A172 (cell line): ENCODE measurements at places on chromosomes 4 and X. TPM values are rescaled to one million over a fixed set of nuclear protein-coding genes. Genes with fewer than 3 reads are reported as not detected.
A peak's percentile ranks its signal among the peaks of the same experiment; 100 is the strongest.

DNA sequence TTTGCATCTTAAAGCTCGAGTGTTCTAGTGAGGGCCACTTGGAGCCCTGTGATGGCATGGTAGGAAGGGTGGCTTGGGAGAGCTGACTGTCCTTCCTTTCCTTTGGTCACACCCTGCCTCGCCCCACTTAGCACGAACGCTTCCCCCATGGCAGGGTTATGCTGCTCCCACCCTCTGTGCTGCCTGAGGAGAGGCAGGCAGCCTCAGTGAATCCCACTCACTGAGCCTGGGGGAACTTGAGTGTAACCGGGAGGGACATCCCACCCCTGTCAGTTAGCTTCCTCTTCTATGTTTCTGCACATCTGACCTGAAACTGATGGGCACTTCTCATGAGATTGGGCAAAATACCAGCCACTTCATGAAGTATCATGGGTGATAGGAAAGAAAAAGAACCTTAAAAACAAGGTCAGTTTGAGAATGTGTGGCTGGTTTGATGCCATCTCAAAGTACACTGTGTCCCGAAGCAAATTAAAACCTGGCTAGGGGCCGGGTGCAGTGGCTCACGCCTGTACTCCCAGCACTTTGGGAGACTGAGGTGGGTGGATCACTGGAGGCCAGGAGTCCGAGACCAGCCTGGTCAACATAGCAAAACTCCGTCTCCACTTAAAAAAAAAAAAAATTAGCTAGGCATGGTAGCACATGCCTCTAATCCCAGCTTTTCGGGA, 10.1 kb downstream of the TKTL1 start:
- DNase-seq, result no peak

GRCh38 chrX:148271263-148271662, 229.2 kb upstream of the AFF2 start:
- peak; percentile 30 for DNase-seq

- no peak for DNase-seq
Observed at GRCh38 chr4:140252141-140252741, 98.3 kb upstream of the MAML3 start.

DNA sequence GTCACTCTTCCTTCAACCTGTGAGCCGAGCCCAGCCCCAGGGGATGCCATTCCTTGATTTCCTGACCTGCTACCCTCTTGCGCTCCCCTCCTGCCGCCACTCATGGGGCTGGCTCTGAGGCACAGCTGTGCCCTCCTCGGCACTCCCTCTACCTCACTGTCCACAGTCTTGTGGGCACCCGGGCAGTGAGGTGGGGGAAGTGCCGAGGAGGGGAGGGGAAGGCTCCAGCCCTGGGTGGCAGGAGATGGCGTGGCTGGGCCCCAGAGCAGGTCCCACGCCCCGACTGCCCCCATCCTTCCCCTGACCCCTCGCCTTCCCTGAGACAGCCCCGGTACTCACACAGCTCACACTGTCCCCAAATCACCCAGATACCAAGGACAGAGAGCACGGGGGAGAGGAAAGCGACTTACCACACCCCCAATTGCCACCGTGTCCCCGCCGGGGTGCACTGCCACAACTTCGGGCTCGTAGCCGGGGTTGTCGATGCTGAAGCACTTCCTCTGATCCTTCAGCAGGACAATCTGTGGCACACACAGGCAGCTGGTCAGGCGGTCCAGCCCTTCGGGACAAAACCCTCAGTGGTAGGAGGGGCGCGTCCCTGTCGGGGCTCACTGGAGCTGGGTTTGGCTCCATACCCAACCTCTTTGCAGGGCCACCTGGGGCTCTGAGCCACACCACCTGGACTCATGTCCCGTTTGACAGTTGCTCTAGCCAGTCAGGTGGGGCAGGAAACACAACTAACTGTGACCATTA, 37.9 kb downstream of the WDR1 start:
- DNase-seq, result no peak

- no peak for DNase-seq
Observed at GRCh38 chr4:69707807-69708206, 52.6 kb downstream of the SULT1B1 start.

DNA sequence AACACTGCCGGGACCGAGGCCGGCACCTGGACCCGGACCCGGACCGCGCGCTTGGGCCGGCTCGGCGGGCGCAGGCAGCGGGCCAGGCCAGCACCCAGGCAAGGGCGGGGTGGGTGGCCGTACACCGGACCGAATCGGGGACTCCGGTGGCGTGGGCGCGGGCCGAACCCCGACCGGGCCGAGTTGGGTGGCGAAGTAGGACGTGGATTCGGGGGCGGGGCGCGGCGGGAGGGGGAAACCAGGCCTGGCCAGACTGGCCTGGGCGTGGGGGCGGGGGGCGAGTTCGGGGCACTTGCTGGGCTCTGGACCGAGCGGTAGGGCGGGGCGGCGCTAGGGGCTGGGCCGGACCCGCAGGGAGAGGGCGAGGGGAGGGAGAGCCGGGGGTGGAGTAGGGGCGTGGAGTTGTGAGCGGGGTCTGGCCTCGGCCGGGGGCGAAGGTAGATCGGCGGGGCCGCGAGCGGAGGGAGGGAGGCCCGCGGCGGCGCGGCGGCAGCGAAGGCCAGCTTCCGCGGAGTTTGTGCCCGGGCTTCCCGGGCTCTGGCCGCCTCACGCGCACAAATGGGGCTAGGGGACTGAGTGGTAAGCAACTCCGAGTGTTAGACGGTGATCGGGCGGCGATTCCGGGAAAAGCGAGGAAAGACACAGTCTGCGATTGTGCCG, 1.8 kb upstream of the BCORL1 start:
- DNase-seq, result no peak

DNA sequence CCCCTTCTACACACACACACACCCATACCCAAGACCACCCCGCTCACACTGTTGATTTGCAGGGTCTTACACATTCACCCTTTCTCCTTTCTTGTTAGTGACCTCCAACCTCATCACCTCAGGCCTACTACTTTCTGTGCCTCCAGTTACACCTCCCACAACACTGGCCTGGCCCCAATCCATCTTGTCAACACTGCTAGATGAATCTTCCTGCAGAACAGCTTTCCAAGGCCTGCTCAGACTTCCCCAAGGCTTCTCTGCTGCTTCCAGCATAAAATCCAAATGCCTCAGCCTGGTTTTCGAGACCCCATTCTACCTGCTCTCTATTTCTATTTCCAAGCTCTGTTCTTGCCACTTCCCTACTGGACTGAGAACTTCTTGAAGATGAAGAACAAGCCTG, 79.9 kb downstream of the NHSL2 start:
- no peak for DNase-seq

- no peak for DNase-seq
Observed at GRCh38 chrX:28549838-28550237, 37.4 kb upstream of the IL1RAPL1 start.

DNA sequence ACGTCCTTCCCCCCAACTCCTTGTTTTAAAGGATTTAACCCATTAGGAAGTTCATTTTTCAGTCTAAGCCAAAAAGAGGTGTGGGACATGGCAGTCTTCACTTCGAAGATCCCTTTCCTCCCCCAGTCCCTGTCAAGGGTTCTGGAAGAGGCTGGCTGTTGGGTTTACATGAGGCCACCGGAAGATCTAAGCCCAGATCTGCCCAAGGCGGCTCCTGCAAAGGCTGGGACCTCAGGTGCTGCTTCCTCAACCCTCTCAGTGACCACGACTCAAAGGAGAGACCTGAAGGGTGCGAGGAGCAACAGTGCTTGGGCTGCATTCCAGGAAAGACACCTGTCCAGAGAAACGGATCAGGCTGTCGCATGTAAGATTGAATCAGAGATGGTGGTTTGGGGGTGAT, 23.5 kb upstream of the ETNPPL start:
- DNase-seq, result no peak

GRCh38 chrX:147376601-147377422, 534.9 kb upstream of the FMR1 start:
- no peak for DNase-seq

GRCh38 chr4:742096-742741, 36.6 kb downstream of the PCGF3 start:
- no peak for DNase-seq

DNA sequence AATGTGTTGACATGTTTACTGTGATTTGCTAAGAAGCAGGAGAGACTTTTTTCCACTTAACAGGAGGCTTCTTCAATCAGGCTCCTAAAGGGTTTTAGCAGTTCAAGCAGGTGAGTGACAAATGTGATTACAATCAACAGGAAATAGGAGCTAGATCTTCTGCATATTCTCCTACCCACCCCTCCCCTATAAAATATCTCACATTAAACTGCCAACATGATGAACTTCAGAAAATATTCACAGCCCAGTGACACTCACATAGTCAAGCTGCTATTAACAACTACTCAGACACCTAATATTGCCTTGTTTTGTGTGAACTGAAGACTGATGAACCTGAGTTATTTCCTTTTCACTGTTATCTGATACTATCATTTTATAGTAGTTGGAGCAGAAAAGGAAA, 55.9 kb upstream of the ANTXR2 start:
- no peak for DNase-seq

- peak; percentile 68 for DNase-seq
Observed at GRCh38 chrX:16320765-16321355, 153.6 kb downstream of the MAGEB17 start.

- no peak for DNase-seq
Observed at GRCh38 chrX:114162068-114162735, 421.7 kb upstream of the HTR2C start.

DNA sequence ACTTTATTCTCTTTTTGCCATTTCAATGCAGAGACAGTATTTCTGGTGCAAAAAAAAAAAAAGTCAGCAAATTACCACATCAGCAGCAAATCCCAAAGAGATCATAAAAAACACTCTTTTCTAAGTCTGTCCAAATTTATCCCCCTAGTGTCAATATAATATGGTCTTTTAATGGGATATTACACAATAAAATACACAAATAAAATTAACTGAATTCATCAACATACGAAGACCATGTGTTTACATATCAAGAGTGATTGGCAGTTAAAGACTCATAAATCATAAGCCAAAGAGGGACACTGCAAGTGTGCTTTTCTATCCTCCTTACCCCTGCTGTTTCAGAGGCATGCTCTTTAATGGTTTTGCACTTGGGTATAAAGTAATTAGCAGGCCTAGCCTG, 340.2 kb upstream of the DKK2 start:
- no peak for DNase-seq

DNA sequence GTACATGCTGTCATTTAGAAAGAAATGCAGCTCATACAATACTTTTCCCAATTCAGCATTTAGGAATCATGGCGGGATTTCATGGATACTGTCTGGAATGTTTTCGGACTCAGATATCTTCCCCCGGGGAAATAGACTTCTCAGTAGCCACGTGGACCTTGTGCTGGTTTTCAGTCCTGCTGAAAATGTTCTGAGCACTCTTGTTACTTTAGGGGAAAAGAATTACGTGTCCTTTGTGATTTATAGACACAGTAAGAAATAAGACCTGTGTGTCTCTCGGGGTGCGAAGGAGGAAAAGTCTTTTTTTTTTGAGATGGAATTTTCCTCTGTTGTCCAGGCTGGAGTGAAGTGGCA, 3.8 kb downstream of the CD99 start:
- no peak for DNase-seq

GRCh38 chr4:2339458-2340271, 77.8 kb upstream of the MXD4 start:
- DNase-seq, result no peak

CD99 gene
- 464 and 705 TPM in 2 replicates for total RNA-seq

PDE5A gene
- 7.0 and 9.9 TPM in 2 replicates for total RNA-seq

TCEAL7 gene
- 16.6 and 29.0 TPM in 2 replicates for total RNA-seq

ZNF630 gene
- 2.7 and 3.5 TPM in 2 replicates for total RNA-seq

DMD gene
- 17.6 and 29.7 TPM in 2 replicates for total RNA-seq

MAGEC3 gene
- total RNA-seq, result not detected in 2 replicates

FRMPD3 gene
- total RNA-seq, result 0.03 TPM in 1 of 2 replicates, not detected in the other

NXT2 gene
- 58.1 and 65.9 TPM in 2 replicates for total RNA-seq

VGLL1 gene
- not detected in 2 replicates for total RNA-seq
